HFFc6 (cell line): ENCODE measurements at places on chromosomes 7 and 10.

- no peak for DNase-seq
Measured at GRCh38 chr10:61029411-61029810, 85.4 kb upstream of the RHOBTB1 start.

GRCh38 chr7:105267244-105267643, 121.5 kb downstream of the SRPK2 start:
- no peak for DNase-seq

DNA sequence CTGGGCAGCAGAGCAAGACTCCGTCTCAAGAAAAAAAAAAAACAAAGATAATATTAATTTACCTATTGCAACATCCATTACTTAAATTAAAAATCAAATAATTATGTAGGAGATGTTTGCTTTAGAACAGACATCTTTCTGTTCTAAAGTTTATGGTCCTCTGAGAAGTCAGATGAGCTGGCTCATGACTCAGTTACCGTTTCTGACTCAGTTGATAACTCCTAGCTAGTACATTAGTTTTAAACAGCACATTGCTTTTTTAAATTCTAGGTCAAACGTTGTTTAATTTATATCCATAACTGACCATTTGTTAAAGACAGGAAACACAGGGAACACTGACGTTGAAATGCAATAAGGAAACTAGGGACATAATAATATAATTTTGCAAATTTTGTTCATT, 162.7 kb downstream of the ETV1 start:
- peak; percentile 27 for DNase-seq

DNA sequence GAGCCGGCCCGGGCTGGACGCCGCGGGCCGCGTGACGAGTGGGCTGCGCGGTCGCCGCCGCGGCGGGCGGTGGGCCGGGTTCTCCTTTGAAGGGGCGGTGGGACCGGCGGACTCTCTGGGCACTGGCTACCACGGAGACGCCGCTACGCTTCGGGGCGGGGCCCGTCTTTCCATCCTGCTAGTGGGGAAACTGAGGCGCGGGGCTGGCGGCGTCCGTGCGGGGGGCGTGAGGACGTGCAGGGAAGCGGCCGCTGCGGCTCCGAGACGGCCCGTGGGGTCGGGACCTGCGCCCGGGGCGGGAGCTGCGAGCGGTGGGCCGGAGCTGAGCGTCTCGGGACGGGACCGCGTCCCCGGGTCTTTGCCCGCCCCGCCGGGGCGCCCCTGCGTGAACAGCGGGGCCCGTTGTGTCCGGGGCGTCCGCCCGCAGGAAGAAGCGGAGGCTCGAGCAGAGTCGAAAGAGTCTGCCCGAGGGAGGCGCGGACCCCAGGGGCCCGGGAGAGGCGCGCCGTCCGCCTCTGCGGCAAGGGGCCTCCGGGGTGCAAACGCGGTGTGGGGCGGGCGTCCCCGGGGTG, 548 bp upstream of the BNIP3 start:
- no peak for DNase-seq

DNA sequence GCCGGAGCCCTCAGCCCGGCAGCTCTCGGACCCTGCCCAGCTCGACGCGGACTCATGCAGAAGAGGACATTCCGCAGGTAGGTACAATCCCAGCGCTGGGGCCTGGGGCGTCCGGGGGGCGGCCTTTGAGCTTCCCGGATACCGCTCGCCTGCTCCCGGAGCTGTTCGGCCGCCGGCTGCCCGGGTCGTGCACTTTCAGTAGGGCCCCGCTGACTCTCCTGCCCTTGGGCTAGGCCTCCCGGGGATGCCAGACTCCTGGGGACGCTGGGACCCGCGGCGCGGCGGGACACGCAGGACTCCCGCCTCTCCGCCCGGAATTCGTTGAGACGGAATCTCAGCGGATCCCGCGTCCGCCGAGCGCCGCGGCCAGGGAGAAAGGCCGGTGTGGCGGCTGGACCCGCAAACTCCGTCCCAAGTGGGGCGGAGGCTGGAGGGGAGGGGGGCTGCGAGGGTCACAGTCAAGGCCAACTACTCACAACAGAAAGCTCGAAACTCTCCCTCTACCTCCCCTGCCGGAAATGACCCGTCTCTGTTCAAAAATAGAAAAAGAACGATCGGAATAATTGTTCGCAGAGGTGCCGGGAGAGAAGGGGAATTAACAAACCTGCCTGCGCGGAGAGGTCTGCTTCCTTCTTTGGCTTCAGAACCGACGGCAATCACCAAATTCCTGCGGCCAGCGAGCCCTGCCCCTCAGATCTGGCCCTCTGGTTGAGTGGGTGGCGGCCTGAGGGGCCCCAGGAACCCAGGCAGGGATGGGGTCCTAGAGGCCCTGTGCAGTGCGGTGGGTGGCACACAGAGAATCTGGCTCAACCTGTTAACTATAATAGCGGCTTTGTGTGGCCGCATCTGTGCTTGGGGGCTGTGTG, 9.2 kb downstream of the TLX1 start:
- no peak for DNase-seq

GRCh38 chr10:29205787-29206186, 83.1 kb upstream of the LYZL1 start:
- no peak for DNase-seq

GRCh38 chr7:2116989-2117591, 115.7 kb downstream of the MAD1L1 start:
- DNase-seq = no peak

- DNase-seq = peak; percentile 21
Measured at GRCh38 chr10:71608819-71609768, 110.5 kb downstream of the C10orf105 start.

DNA sequence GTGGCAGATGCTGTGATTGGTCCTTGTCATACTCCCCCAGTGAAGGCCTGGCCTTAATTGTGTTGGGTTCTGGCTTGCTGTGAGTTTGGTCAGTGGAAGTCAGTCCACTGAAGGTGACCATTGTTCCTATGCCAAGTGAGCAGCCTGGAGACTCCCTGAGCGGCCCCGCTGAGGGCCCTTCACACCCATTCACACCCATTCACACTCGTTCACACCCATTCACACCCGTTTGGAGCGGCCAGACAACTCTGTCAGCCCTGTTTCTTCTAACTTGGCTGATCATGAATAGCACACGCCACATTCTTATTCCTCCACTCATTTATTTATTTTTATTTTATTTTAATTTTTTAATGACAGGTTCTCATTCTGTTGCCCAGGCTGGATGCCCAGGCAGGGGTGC, 61.5 kb downstream of the C10orf120 start:
- no peak for DNase-seq

DNA sequence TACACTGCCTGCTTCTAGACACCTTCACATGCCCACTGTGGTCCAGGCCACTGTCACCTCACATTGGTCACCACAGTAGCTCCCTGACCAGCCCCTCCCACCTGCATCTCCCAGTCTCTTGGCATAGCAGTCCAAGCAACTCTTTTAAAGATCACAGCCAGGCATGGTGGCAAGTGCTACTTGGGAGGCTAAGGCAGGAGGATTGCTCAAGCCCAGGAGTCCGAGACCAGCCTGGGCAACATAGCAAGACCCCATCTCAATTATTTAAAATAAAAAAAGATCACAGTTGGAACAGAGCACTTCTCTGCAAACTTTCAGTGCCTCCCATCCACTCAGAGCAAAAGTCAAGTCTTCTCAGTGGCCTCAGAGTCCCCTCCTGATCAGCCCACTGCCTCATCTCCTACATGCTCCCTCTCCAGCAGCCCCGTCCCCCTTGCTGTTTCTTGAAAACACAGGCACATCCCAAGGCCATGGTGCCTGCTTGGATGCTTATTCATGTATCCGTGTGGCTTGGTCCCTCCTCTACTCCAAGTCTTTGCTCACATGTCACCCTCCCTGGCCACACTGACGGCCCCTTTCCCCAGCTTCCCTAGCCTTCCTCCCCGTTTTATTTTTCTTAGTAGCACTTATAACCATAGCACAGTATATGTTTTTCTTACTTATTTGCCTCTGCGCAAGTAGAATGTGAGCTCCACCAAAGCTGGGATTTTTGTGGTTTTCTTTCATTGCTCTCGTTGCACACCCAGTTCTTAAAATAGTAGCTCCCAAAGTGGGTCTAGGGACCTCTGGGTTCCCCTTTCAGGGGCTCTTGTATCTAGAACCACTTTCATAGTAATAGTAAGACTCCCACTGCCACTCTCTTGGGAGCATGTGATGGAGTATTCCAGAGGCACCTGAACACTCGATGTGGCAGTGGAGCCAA, 19.5 kb downstream of the TSPAN15 start:
- no peak for DNase-seq

GRCh38 chr7:77393261-77393660, 22.9 kb downstream of the GSAP start:
- DNase-seq = no peak

DNA sequence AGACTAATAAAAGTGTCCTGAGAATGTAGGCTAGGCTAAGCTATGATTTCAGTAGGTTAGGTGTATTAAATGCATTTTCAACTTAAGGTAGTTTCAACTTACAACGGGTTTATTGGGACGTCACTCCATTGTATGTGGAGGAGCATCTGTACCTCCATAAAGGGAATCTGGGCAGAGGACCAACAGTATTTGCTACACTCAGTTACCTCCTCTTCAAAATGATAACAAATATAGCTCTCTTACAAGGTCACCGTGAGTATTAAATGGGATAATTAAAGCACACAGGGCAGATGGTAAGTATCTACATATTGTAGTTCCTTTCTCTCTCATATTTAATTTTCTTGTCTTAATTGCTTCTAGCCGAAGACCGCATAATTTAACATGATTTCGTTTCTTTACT, 59.0 kb upstream of the FGL2 start:
- DNase-seq = no peak

GRCh38 chr7:38147005-38147404, 31.0 kb upstream of the STARD3NL start:
- no peak for DNase-seq

DNA sequence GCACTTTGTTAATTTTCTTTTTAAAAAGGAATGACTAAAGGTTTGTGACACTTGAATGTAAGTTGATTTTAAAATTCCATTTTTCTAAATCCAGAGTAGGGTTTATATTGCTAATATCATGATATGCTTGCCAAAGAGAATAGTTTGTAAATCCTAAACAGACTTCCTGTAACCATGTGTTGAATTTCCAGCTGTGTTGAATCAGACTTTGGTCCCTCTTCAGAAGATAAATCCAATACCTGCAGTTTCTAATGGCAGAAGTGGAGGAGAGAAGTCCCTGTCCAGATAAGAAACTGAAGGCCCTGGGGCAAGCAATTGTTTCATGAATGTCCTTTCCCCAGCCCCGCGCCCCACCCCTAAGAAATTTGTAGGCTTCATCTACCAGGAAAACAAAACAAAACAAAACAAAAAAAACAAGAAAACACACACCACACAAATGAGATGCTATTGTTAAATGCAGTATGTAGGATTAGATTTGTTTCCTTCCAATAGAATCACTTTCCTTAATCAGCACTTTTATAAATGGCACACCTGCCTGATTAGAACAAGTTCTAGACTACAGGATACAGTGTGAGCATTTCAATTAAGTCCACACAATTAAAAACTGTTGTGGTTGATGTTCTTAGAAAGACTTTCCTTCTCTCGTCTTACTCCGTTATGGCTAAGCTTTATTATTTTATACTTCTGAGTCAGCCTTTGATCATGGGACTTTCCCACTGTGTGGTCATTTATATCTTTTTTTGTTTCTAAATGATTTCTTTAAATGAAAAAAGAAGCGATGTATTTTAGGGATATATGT, 122.8 kb downstream of the KAT6B start:
- no peak for DNase-seq

DNA sequence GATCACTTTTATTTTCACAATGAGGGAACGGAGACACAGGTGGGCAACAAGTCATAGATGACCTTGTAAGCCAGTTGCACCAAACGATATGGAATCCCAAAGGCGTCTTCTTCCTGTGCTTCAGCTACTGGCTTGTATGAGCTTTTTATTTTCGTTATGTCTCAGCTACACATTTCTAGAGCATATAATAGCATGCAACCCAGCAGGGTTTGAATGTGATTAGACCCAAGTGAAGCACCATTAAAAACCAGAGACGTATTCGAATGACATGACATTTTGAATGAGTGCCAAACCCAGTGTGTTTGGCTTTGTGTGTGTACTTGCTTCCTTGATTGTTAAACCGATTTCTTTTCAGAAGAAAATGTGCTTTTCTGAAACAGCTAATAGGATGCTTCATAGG, 963.2 kb upstream of the CELF2 start:
- no peak for DNase-seq

GRCh38 chr7:113891828-113892227, 27.0 kb downstream of the PPP1R3A start:
- DNase-seq = no peak

- DNase-seq = no peak
Measured at GRCh38 chr7:137093198-137093597, 224.7 kb downstream of the CHRM2 start.

- no peak for DNase-seq
Measured at GRCh38 chr10:70286616-70287015, 2.8 kb upstream of the NPFFR1 start.

DNA sequence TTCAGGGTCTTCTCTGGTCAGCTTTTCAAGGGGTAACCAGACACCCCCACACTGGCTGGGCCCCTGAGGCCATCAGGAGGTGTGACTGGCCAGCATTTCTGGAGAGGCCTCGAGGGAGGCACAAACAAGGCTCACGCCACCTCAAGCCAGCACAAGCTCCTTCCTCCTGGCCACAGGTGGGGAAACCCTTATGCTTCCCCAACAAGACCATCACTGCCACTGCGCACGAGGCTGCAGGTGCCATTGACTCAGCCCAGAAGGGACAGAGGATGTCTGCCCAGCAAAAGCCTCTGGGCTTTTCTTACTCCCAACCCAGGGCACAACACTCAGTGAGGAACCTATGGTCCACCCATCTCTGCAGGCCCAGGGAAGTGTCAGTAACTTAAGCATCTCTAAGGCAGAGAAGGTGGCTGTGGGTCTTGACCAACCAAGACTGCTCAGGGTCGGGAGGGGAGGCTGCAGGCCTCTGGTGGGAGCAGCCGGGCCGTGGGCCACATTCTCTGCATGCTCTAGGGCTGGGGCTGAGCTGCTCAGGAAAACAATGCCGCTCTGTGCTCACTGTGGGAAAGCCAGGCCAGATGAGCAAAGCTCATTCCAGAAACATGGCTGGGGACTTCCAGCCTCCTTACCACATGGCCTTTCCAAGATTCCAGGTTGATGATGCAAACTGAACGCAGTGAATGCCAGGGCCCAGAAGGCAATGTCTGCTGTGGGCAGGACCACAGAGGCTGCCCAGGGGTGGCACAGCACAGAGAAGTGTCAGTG, 24.2 kb upstream of the RASSF4 start:
- peak; percentile 64 for DNase-seq

DNA sequence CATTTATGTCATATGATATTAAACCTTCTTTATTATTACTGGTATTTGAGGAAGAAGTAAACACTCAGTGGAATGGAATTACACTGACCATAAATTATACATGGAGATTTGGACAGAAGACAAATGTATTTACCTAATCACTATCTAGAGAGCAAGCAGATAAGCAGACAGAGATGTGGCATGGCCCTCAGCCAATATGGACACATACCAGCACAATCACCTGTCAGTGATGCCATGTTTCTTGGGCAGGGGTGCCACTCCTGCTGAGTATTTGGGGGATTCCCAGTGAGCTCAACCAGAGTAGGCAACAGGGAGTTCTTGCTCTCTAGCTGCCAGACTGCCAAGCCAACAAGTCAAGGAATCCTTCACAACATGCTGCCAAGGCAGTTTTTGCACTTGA, 866.3 kb upstream of the LRRN3 start:
- DNase-seq = no peak
